Endothelial cell of umbilical vein (primary cell): ENCODE measurements at places on chromosomes 1 and 21.

- no peak overlapping the region for H3K27ac ChIP-seq
- DNase-seq, result no peak
- H3K36me3 ChIP-seq, result no peaks in the 10 kb centered on the region
Measured at GRCh38 chr1:32759997-32760623, 57.0 kb downstream of the YARS1 start.

- H3K4me1 ChIP-seq, result no peaks in the 10 kb centered on the region
- no peaks in the 10 kb centered on the region for H3K27me3 ChIP-seq
- H3K27ac ChIP-seq, result no peak overlapping the region
- no peak overlapping the region for H3K4me3 ChIP-seq
- H3K36me3 ChIP-seq, result no peaks in the 10 kb centered on the region
Measured at GRCh38 chr21:36891692-36892091, 74.8 kb downstream of the HLCS start.

DNA sequence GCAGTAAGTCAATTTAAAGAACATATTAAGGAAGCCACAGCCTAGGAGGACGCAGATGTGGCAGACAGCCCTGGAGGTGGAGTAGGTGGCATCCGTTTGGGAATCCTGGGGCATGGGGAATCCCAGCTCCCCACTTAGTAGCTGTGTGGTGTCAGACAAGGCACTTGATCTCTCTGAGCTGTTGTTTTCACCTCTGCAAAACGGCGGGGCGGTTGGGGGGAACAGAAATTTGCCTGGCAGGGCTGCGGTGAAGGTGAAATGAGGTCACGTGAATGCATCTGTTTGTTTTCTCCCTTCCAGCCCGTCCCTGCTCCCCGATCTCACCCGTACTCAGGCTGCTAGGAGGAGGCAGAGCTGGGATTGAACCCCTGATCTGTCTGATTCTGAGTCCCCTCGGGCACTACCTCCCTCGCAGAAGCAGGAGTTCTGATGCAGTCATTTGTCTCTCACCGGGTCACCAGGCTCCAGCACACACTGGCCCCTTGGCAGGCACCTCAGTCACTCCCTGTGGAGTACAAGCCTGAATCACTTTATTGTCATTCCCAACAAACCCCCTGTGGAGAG, 2.2 kb upstream of the LAPTM5 start:
- H3K27me3 ChIP-seq, result no peaks in the 10 kb centered on the region
- H3K4me1 ChIP-seq, result peaks cover 27% of the 10 kb centered on the region
- no peaks in the 10 kb centered on the region for H3K36me3 ChIP-seq
- no peak overlapping the region for H3K4me3 ChIP-seq
- DNase-seq, result no peak

DNA sequence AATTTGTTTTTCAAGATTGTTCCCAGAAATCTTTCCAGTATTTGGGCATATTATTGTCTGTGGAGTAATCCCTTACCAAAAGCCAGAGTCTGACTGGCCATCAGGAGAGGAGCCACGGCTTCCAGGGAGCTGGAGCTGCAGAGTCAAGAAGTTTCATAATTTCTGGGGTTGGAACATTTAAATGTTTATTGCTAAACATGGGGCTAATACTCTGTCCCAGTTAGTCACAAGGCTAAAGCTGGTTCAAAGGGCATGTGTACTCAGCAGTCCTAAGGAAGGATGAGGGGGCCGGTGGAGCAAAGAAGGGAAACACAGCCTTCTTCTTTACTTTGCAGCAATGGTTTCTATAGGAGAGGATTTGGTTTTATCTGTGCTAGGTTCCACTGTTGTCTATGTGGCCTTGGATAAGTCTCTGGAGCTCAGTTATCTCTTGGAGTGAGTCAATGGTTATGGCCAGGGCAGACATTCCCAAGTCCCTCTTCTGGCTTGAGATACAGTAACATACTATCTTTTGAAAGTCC, 9.5 kb downstream of the DENND2D start:
- peaks cover 6% of the 10 kb centered on the region for H3K27me3 ChIP-seq
- no peak for DNase-seq
- no peak overlapping the region for H3K27ac ChIP-seq
- no peak overlapping the region for H3K4me3 ChIP-seq

- H3K27me3 ChIP-seq, result no peaks in the 10 kb centered on the region
- peaks cover 61% of the 10 kb centered on the region for H3K4me1 ChIP-seq
- peak overlapping the region; percentile 76 for H3K27ac ChIP-seq
- no peaks in the 10 kb centered on the region for H3K36me3 ChIP-seq
Measured at GRCh38 chr1:201555593-201555945, 16.6 kb downstream of the NAV1 start.

DNA sequence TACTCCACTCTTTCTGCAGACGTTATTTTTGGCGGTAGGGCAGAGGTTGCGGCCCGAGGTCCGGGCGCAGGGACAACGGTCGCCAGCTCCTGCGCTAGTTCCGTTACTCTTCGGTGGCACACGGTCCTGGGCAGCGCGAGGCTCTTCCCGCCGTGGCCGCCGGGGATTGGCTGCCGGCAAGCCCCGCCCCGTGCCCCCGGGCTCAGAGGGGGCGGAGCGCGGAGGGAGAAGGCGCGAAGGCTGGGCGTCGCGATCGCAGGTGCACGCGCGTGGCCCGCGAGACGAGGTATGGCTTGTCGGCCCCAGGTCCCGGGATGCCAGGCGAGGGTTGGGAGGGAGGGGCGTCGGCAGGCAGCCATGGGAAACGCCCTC, 518 bp upstream of the SHE start:
- H3K27ac ChIP-seq, result peak overlapping the region; percentile 74
- no peaks in the 10 kb centered on the region for H3K27me3 ChIP-seq
- H3K4me1 ChIP-seq, result peaks cover 22% of the 10 kb centered on the region
- H3K36me3 ChIP-seq, result no peaks in the 10 kb centered on the region
- H3K4me3 ChIP-seq, result peak overlapping the region; percentile 99

- no peak overlapping the region for H3K27ac ChIP-seq
- DNase-seq, result no peak
- H3K27me3 ChIP-seq, result no peaks in the 10 kb centered on the region
Measured at GRCh38 chr1:240020871-240021270, 70.8 kb upstream of the FMN2 start.

DNA sequence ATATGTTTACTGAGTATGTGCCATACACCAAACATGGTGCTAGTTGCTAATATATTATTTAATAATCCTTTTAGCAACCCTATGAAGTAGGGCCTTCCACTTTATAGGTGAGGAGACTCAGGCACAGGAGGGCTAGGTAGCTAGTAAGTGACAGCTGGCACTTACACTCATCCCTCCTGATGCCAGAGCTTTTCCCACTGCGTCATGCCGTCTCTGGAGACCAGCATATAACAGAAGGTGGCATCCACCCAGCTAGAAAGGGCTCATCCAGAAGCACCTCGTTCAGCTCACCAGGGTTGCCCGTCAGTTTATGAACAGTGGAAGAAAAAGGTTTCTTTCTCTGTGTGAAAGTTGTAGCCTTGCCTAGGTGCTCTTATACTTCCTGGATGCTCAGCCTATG, 108.9 kb downstream of the NOS1AP start:
- no peaks in the 10 kb centered on the region for H3K36me3 ChIP-seq
- DNase-seq, result no peak
- no peaks in the 10 kb centered on the region for H3K27me3 ChIP-seq
- H3K27ac ChIP-seq, result no peak overlapping the region
- no peaks in the 10 kb centered on the region for H3K4me1 ChIP-seq

GRCh38 chr1:206507284-206508129, at the start of gene RASSF5:
Gene RASSF5 (plus strand): TSS chr1:206507531. CDS start chr1:206507603, 72 bp downstream.
- DNase-seq, result peak; percentile 29
- no peak within 1 kb of the TSS for H3K27ac ChIP-seq
- no peaks in the 10 kb centered on the region for H3K36me3 ChIP-seq

DNA sequence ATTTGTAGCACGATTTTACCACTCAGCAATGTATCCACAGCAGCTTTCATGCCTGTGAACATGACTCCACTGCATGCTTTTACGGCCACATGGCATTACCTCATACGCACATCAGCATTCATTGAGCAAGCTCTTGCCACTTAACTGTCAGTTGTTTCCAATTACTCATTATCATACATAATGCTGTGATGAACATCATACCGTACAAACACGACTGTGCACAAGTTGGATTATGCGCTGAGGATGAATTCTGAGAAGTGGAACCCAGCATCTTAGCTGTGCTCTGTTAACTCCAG, 9.6 kb downstream of the UMODL1 start:
- DNase-seq, result no peak
- H3K27me3 ChIP-seq, result no peaks in the 10 kb centered on the region
- no peaks in the 10 kb centered on the region for H3K4me1 ChIP-seq
- no peaks in the 10 kb centered on the region for H3K36me3 ChIP-seq
- no peak overlapping the region for H3K4me3 ChIP-seq
- H3K27ac ChIP-seq, result no peak overlapping the region

DNA sequence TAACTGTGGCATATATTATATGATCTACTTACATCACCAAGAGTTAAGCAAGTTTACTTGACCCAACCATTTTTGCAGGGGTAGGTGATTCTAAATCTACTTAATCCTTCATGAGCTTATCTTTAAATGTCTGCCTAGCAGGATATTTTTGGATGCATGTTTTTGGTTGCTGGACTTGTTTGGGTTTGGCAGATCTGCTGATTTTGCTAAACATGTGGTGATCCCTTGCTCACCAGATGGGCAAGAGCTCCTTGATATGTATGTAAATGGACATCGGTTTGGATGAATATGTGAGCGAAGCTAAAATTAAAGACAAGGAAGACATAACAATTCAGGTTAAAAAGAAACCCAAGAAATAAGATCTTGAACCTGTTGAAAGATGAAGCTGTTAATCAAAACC, 36.7 kb downstream of the FMN2 start:
- H3K36me3 ChIP-seq, result no peaks in the 10 kb centered on the region
- H3K4me1 ChIP-seq, result no peaks in the 10 kb centered on the region
- DNase-seq, result no peak
- H3K4me3 ChIP-seq, result no peak overlapping the region
- no peak overlapping the region for H3K27ac ChIP-seq
- no peaks in the 10 kb centered on the region for H3K27me3 ChIP-seq

GRCh38 chr21:34143685-34144182, 70.4 kb downstream of the MRPS6 start:
- no peaks in the 10 kb centered on the region for H3K36me3 ChIP-seq
- no peak for DNase-seq
- peaks cover 4% of the 10 kb centered on the region for H3K4me1 ChIP-seq
- H3K4me3 ChIP-seq, result no peak overlapping the region
- H3K27ac ChIP-seq, result no peak overlapping the region

GRCh38 chr1:153677718-153678518, 570 bp upstream of the NPR1 start:
- no peak overlapping the region for H3K27ac ChIP-seq
- H3K4me3 ChIP-seq, result peak overlapping the region; percentile 15
- peak; percentile 72 for DNase-seq
- H3K27me3 ChIP-seq, result peaks cover 4% of the 10 kb centered on the region

- H3K4me3 ChIP-seq, result no peak overlapping the region
- no peaks in the 10 kb centered on the region for H3K36me3 ChIP-seq
- H3K27me3 ChIP-seq, result no peaks in the 10 kb centered on the region
- H3K4me1 ChIP-seq, result no peaks in the 10 kb centered on the region
Measured at GRCh38 chr1:26010825-26011224, 10.8 kb upstream of the EXTL1 start.

DNA sequence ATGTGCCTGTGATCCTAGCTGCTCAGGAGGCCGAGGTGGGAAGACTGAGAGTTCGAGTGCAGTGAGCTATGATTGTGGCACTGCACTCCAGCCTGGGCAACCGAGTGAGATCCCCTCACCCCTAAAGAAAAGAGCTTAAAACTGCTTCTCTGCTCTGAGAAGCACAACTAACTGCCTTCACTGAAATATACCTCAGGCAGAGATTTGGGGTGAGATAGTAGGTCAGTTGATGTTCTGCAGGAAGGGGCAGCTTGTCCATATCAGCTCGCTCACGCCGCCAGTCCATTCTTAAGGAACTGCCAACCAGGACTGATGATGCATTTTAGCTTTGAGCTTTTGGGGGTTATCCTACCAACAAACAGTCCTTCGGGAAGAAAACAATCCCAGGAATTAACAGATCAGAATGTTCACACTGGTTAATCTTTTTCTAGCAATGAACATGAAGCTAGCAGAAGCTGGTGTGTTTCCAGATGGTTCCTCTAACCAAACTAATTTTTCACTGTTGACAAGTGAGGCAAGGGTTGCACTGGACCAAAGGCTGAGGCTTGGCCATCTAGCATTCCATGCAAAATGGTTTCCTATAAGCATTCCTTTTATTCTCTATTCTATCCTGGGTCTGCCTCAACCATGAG, 31.6 kb downstream of the LHX4 start:
- no peaks in the 10 kb centered on the region for H3K27me3 ChIP-seq
- H3K4me1 ChIP-seq, result no peaks in the 10 kb centered on the region
- DNase-seq, result no peak
- H3K4me3 ChIP-seq, result no peak overlapping the region
- H3K36me3 ChIP-seq, result no peaks in the 10 kb centered on the region
- H3K27ac ChIP-seq, result no peak overlapping the region

DNA sequence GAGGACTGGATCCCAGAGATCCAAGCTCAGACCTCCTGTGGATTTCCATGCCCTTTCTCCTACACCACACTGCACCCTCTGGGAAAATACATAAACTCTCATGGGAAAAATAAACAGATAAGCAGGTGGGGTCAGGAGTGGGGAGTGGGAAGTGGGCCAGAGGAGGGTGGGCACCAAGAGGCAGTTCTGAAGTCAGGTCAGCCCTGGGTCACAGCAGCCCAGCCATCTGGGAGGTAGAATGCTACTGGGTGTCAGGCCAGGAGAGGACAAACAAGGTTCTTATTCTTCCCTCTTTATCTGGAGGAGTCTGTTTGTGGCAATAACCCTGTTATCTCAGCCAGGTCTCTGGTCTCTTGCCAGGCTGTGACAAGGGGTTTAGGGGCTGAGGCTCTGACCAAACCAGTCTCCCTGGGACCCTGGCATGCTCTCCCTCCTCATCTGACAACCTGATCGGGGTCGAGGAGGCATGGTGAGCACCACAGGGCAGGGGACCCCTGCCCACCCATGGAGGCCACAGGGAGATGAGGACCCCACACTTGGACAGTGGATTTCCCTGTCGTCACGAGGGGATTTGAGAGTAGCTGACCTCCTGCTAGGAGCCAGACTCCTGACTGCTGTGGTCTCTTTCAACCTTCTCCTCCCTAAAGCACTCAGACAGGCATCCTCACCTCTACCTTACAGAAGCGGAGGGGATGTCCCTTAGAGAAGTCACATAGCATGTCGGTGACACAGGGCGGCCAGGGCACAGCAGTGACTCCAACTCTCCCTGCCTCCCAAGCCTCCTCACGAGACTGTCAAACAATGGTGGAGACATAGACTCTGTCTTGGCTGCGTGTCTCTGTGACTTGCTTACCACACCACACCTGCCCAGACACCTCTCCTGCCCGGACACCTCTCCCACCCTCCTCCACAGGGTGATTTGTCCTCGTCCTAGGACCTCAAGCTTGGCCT, 51.3 kb upstream of the IFFO2 start:
- H3K4me3 ChIP-seq, result no peak overlapping the region
- H3K36me3 ChIP-seq, result no peaks in the 10 kb centered on the region
- no peaks in the 10 kb centered on the region for H3K27me3 ChIP-seq

DNA sequence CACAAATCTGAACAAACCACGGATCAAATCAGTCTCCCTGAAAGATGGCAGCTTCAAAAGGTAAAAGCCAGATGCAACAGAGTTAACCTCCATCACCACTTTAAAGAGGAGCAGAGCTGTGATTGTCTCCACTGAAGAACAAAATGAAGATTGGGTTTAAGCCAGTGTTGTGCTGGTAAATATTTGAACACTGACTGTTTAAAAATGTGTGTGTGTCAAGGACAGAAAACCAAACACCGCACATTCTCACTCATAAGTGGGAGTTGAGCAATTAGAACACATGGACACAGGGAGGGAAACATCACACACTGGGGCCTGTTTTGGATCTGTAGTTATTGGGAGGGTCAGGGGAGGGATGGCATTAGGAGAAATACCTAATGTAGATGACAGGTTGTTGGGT, 83.9 kb downstream of the ST6GALNAC5 start:
- no peaks in the 10 kb centered on the region for H3K36me3 ChIP-seq
- DNase-seq, result no peak
- no peaks in the 10 kb centered on the region for H3K4me1 ChIP-seq
- no peak overlapping the region for H3K27ac ChIP-seq
- H3K4me3 ChIP-seq, result no peak overlapping the region
- peaks cover 2% of the 10 kb centered on the region for H3K27me3 ChIP-seq
